Central memory CD4-positive, alpha-beta T cell (primary cell): ENCODE measurements at places on chromosomes 7 and 10.

GRCh38 chr7:66859794-66860645 is 61.0 kb upstream of the TMEM248 start:
- DNase-seq: peak; percentile 18

DNA sequence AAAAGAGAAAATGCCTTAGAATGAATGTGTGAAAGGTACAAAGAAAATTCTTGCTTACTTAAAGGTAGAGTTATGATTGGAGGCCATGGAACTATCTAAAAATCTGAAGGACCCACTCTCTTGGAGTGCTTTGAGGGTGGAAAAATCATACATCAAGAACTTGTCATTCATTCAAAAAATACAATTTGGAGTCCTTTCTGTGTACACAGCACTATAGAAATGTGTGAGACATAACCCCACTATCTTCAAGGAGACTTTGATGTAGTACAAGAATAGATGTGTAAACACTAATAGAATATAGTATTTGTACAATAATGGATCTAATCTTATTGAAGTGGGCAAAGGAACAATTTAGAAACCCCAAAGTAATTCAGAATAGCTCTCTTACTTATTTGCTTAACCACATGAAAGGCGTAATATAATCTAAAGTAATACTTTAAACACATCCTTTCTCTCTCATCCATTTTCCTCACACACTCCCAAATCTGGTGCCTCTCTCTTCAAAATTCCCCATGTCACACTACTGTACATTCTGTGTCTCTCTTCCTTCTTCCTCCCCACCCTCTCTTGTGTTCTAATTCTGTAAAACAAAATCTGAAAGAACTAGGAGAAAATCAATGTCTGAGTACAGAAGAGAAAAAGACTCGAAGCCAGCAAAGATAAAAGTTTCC is 166.7 kb downstream of the DNAJB9 start:
- DNase-seq: no peak

GRCh38 chr7:16106300-16106699 is 315.0 kb downstream of the CRPPA start:
- no peak for DNase-seq

DNA sequence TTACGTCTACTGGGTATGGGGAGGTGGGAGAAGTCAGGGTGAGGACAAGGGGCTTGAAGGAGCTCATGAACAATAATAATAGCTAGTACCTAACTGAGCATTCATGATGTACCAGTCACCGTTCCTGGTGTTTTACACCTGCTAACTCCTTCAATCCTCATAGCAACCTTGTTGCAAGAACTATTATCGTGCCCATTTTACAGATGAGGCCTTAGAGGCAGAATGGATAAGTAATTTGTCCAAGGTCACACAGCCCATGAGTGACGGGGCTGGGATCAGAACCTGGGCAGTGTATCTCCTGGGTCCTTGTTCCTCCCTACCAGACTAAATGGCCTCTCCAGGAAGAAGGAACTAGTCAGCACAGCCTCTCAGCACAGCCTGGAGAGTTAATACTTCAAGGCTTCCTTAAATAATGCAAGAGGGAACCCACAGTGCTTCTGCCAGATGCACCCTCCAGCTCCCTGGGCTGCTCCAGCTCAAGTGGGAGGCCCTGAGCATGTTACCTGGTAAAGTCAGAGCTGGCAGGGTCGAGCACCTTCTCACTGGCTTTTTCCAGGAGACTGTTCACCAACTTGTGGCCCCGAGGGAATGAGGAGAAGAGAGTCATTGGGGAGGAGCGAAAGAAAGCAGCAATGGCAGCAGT is 28.8 kb downstream of the RRP12 start:
- no peak for DNase-seq

GRCh38 chr10:59460601-59461000 is 98.3 kb upstream of the FAM13C start:
- no peak for DNase-seq

DNA sequence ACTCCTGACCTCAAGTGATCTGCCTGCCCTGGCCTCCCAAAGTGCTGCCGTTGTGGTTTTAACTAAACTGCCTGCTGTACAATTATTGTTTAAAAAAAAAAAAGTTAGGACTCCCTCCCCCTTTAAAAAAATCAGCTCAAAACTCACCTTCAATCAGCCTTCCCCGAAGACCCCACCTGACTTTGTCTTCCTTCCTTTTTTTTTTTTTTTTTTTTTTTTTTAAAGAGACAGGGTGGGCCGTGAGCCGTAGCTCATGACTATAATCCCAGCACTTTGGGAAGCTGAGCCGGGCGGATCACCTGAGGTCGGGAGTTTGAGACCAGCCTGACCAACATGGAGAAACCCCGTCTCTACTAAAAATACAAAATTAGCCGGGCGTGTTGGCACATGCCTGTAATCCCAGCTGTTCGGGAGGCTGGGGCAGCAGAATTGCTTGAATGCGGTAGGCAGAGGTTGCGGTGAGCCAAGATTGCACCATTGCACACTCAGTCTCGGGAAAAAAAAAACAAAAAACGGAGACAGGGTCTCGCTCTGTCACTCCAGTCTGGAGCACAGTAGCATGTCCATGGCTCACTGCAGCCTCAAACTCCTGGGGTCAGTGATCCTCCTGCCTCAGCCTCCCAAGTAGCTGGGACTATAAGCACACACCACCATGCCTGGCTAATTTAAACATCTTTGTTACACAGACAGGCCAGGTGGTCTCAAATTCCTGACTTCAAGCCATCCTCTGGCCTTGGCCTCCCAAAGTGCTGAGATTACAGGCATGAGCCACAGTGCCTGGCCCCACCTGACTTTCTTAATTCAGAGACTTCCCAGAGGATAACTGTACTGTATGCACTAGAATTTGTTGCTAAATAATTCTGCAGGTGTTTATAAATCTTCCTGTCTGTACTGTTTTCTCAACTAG is 3.2 kb downstream of the FIS1 start:
- DNase-seq: no peak

GRCh38 chr10:49593998-49594397 is 16.1 kb upstream of the SLC18A3 start:
- no peak for DNase-seq

- DNase-seq: no peak
These were observed 422 bp downstream of the AP1S1 start for GRCh38 chr7:101154693-101155102.

GRCh38 chr10:3720228-3721019 is 64.6 kb downstream of the KLF6 start:
- DNase-seq: no peak
